ENCODE measurements at places on chromosomes 11 and 22. TPM values are rescaled to one million over a fixed set of nuclear protein-coding genes. Genes with fewer than 3 reads are reported as not detected.

The PGA3 gene
- total RNA-seq, result not detected

The CARNS1 gene
- 0.27 TPM for total RNA-seq

The TLCD5 gene
- total RNA-seq, result 11.6 TPM

The KIF18A gene
- total RNA-seq, result 3.9 TPM

The OR51E2 gene
- 0.40 TPM for total RNA-seq

The NAALAD2 gene
- total RNA-seq, result 3.9 TPM

The C11orf54 gene
- 25.2 TPM for total RNA-seq

The SYT9 gene
- total RNA-seq, result 0.40 TPM

The OR2AT4 gene
- not detected for total RNA-seq

GRCh38 chr11:72594493-72595291, 79.5 kb downstream of the PDE2A start:
- H3K4me3 ChIP-seq, result no peak overlapping the region
- peaks cover 77% of the 10 kb centered on the region for H3K27me3 ChIP-seq
- no peaks in the 10 kb centered on the region for H3K36me3 ChIP-seq
- H3K4me1 ChIP-seq, result peaks cover 7% of the 10 kb centered on the region

GRCh38 chr22:29190051-29190450, 15.6 kb upstream of the EMID1 start:
- H3K36me3 ChIP-seq, result no peaks in the 10 kb centered on the region
- no peak overlapping the region for H3K4me3 ChIP-seq
- H3K4me1 ChIP-seq, result peaks cover 3% of the 10 kb centered on the region
- DNase-seq, result no peak

DNA sequence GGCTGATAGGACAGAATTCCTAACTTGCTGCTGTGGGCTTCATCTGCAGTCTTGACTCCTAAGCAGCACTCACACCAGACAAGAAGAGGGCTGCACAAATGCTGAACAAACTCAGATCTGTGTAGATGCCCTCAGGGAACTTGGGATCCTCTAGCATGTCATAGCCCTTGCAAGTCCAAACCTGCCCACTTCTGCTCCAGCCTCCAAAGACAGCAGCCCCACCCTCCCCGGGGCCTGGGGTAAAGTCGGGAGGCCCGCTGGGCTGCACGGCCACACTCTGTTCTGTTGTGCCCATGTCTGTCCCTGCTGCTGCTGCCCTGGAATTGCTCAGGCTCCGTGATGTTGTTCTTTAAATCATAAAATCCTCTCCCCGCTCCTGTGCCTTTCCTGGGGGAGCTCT, 28.3 kb downstream of the DRD2 start:
- no peaks in the 10 kb centered on the region for H3K36me3 ChIP-seq
- H3K4me1 ChIP-seq, result no peaks in the 10 kb centered on the region
- no peak for DNase-seq
- H3K27ac ChIP-seq, result no peak overlapping the region
- H3K4me3 ChIP-seq, result no peak overlapping the region

- no peaks in the 10 kb centered on the region for H3K27me3 ChIP-seq
- H3K27ac ChIP-seq, result no peak overlapping the region
Observed at GRCh38 chr22:36067235-36067558, 38.6 kb upstream of the RBFOX2 start.

DNA sequence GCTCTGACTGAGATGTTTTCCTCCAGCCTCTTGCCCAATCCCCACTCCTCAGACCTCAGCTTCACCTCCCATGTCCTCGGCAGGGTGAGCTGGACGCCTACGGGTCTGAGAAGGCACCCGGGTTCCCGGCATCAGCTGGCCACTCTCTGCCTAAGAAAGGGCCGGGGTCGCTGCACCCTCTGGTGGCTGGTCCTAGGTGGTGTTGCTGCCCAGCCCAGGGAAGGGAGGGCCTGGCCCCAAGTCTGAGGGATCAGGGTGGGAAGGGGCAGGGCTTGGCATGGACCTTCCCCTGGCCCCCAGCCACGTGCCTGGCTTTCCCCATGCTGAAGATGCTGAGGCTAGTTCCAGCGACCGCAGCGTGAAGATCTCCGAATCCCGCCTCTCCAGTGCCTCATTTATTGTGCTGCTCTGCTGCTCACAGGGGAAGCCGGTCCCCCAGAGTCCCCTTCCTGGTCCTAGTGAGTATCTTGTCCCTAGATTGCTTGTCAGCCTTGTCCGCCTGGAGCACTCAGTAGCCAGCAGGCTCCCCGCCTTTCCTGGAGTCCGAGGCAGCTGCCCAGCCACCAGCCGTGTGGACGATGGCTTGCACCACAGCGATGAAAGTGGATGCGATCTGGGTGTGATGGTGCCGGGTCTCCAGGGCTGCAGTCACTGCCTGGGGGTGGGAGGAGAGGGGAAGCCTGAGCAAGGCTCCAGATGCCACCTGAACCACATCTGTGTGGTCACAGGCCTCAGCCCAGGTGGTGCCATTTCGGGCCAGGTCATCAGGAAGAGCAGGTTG, 2.9 kb upstream of the GGT5 start:
- H3K4me1 ChIP-seq, result peaks cover 49% of the 10 kb centered on the region
- no peak overlapping the region for H3K4me3 ChIP-seq
- H3K27me3 ChIP-seq, result no peaks in the 10 kb centered on the region
- no peaks in the 10 kb centered on the region for H3K36me3 ChIP-seq

GRCh38 chr11:77167111-77167626, 39.1 kb downstream of the MYO7A start:
- H3K4me1 ChIP-seq, result no peaks in the 10 kb centered on the region
- no peak overlapping the region for H3K27ac ChIP-seq
- H3K4me3 ChIP-seq, result no peak overlapping the region

- no peaks in the 10 kb centered on the region for H3K4me1 ChIP-seq
- no peak overlapping the region for H3K4me3 ChIP-seq
- H3K27ac ChIP-seq, result no peak overlapping the region
- peaks cover 90% of the 10 kb centered on the region for H3K27me3 ChIP-seq
Observed at GRCh38 chr11:45361551-45361950, 75.4 kb upstream of the SYT13 start.

- H3K4me3 ChIP-seq, result no peak overlapping the region
- peaks cover 29% of the 10 kb centered on the region for H3K4me1 ChIP-seq
- no peak for DNase-seq
- H3K27me3 ChIP-seq, result peaks cover 1% of the 10 kb centered on the region
- H3K36me3 ChIP-seq, result peaks cover 3% of the 10 kb centered on the region
Observed at GRCh38 chr11:88535916-88536547, 198.5 kb upstream of the CTSC start.

GRCh38 chr22:22031183-22031945, 48.8 kb upstream of the TOP3B start:
- H3K36me3 ChIP-seq, result no peaks in the 10 kb centered on the region
- H3K4me3 ChIP-seq, result no peak overlapping the region
- no peak for DNase-seq
- no peak overlapping the region for H3K27ac ChIP-seq

- DNase-seq, result no peak
- H3K27ac ChIP-seq, result no peak overlapping the region
- no peak overlapping the region for H3K4me3 ChIP-seq
- H3K27me3 ChIP-seq, result no peaks in the 10 kb centered on the region
- no peaks in the 10 kb centered on the region for H3K36me3 ChIP-seq
Observed at GRCh38 chr22:42225841-42226240, 44.6 kb downstream of the TCF20 start.

DNA sequence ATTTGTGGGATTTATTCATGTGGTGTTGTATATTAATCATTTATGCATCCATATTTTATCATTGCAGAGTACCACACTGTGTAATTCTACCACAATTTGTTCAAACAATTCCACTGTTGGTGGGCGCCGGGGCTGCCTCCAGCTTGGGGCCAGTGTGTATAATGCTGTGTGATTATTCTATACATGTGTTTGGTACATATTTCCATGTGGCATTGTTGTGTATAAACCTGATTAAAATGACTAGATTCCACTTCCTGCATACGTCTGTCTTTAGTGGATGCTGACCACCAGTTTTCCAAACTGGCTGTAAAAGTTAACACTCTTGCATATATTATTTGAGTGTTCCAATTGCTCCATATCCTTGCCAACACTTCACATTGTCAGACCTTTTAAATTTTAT, 1213.8 kb downstream of the TBC1D22A start:
- H3K4me1 ChIP-seq, result no peaks in the 10 kb centered on the region
- no peak overlapping the region for H3K27ac ChIP-seq
- H3K36me3 ChIP-seq, result no peaks in the 10 kb centered on the region
- H3K27me3 ChIP-seq, result no peaks in the 10 kb centered on the region

- H3K27ac ChIP-seq, result no peak overlapping the region
- H3K4me1 ChIP-seq, result no peaks in the 10 kb centered on the region
- DNase-seq, result no peak
- no peaks in the 10 kb centered on the region for H3K36me3 ChIP-seq
Observed at GRCh38 chr11:116644941-116645305, 127.9 kb downstream of the BUD13 start.

DNA sequence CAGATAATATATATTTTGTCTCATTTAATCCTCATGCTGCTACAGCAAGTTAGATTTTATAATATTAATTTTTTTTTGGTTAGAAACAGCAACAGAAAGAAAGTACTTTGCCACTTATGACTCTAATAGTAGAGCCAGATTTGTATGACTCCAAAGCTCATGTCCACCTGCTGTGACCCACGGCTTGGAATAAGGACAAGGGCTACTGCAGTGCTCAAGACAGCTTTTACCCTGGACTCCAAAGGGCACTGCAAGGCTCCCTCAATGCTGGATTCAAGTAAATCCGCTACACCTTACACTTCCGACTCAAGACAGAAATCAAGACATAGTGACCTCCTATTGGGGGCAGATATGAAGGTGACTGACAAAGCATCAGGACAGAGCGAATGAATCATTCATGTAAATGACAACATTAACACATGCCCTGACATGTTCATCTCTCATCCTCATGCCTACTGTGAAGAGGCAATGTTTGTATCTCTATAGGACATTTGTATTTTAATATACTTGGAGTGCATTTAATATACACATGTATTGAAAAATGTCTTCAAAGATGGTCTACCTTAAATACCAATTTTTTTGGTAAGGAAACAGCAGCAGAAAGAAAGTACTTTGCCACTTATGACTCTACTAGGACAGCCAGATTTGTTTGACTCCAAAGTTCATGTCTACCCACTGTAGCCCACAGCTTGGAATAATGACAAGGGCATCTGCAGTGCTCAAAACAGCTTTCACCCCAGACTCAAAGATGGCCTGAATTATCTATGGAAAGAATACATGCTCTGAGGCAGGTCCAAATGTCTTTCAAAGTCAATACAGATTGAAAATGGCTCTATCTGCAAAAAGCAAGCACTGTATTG, 375.6 kb upstream of the CCDC90B start:
- DNase-seq, result no peak
- H3K27ac ChIP-seq, result no peak overlapping the region
- H3K4me3 ChIP-seq, result no peak overlapping the region

- H3K4me3 ChIP-seq, result no peak overlapping the region
- peaks cover 32% of the 10 kb centered on the region for H3K27me3 ChIP-seq
- no peak for DNase-seq
Observed at GRCh38 chr22:29710922-29711593, 8.7 kb upstream of the CABP7 start.

GRCh38 chr11:35717043-35717442, 54.5 kb downstream of the TRIM44 start:
- no peak overlapping the region for H3K4me3 ChIP-seq
- no peaks in the 10 kb centered on the region for H3K36me3 ChIP-seq
- no peak overlapping the region for H3K27ac ChIP-seq
- DNase-seq, result no peak

DNA sequence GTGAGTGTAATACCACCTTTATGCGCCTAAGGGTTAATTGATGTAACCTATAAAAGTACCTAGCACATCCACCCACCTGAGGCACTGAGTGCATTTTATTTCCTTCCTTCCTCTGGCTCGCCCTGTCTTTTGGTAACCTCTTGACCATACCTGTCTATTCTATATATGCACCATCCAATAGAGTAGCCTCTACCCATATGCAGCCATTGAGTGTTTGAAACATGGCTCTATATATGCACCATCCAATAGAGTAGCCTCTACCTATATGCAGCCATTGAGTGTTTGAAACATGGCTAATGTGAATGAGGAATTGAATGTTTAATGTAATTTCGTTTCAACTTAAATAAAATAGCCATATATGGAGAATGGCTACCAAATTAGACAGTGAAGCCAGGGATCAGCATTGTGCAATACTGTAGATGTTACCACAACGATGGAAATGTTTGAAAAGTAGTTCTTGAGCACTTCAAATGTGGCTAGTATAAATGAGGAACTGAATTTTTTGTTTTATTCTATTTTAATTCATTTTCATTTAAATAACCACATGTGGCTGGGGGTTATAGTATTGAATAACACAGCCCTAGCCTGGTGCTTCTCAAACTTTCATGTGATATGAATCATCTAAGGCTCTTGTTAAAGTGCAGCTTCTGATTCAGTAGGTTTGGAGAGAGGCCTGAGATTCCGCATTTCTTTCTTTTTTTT, 33.8 kb downstream of the SLC35F2 start:
- peaks cover 7% of the 10 kb centered on the region for H3K4me1 ChIP-seq
- no peak overlapping the region for H3K4me3 ChIP-seq
- no peaks in the 10 kb centered on the region for H3K36me3 ChIP-seq
- H3K27me3 ChIP-seq, result no peaks in the 10 kb centered on the region
- no peak overlapping the region for H3K27ac ChIP-seq
- no peak for DNase-seq

Measured in osteocyte (in vitro differentiated cells).